ENCODE measurements at places on chromosomes 4 and X.

GRCh38 chr4:138062929-138063328 is 179.2 kb downstream of the SLC7A11 start:
- DNase-seq = no peak

DNA sequence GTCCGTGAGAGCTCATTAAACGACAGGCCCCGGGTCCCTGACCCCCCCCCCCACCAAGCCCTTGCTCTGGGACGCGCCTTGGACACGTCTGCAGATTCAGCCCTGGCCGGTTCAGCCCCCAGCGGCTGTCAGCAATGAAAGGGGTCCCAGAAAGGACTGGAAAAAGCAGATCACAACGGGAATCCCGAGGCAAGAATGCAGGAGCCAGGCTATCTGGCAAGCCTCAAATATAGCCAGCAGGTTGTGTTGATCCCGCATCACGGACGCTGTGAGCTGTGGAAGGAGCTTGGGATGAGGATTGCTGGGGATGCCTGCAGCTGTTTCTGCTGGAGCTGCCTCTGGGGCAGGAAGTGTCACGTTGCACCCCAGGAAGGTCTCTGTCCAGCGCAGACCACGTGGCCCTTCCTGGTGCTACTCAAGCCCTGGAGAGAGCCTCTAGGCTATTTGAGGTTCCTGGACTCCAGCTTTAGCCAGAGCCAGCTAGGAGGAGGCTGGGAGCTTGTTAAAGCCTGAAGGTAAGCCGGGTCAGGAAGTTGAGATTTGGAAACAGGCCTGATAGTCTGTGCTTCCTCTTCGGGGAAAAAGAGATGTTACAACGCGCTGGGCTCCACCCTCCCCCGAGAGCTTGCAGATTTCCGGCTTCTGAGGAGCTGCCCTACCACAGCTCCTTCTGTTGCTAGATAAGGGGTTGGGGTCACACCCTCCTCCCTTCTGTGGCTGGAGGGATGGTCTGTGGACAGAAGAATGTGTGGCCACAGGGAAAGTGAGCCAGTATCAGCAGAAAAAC is 19.3 kb upstream of the CSF2RA start:
- DNase-seq = peak; percentile 16

GRCh38 chr4:65968831-65969558 is 298.7 kb upstream of the EPHA5 start:
- DNase-seq = no peak

DNA sequence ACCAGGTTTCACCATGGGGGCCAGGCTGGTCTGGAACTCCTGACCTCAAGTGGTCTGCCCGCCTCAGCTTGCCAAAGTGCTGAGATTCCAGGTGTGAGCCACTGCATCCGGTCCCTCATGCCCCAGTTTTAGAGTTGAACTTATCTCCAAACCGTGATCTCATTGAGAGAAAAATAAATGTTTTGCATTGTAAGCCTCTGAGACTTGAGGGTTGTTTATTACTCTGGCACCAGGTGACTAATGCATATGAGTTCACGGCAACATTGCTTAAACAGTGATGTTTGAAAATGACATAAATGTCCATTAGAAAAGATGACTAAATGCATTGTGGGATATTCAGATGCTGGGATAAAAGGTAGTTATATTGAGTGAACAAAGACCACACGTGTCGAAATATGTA is 22.9 kb upstream of the FAT1 start:
- DNase-seq = no peak

DNA sequence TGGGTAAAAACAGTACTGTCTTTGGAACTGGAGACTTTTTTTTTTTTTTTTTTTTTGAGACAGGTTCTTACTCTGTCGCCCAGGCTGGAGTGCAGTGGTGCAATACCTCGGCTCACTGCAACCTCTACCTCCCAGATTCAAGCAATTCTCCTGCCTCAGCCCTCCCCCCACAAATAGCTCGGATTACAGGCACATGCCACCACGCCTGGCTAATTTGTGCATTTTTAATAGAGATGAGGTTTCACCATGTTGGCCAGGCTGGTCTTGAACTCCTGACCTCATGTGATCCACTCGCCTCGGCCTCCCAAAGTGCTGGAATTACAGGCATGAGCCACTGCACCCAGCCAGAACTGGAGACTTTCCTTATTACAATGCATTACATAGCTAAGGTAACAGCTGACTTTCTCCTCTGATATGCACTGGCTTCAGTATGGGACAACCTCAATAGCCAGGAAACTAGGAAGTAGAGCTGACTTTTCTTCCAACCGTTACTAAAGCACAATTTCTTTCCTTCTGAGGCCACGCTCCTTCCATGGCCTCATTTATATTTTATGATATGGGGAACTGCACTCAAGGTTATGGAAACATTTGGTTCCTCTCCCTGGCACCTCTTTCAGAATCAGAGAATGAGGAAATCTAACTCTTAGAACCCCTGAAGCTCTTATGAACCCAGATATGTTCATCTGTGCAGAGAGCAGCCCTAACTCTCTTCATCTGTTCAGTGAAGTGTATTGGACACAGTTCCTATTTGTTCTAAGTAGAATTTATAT is 53.5 kb upstream of the FAM9B start:
- DNase-seq = no peak

- DNase-seq = no peak
These were observed 194.5 kb upstream of the EDA2R start for GRCh38 chrX:66833426-66833825.

GRCh38 chr4:145909281-145909715 is 29.3 kb downstream of the ZNF827 start:
- DNase-seq = no peak

GRCh38 chr4:48566034-48566384 is 76.0 kb downstream of the ZAR1 start:
- DNase-seq = no peak

- DNase-seq = no peak
These were observed 207.5 kb downstream of the NSUN7 start for GRCh38 chr4:40957281-40957680.

GRCh38 chr4:2356123-2357069 is 62.0 kb downstream of the ZFYVE28 start:
- no peak for DNase-seq

GRCh38 chrX:109614951-109615350 is 10.0 kb downstream of the KCNE5 start:
- no peak for DNase-seq

- DNase-seq = peak; percentile 21
These were observed 67.9 kb upstream of the SLC4A4 start for GRCh38 chr4:71270901-71271300.

- no peak for DNase-seq
These were observed 24.6 kb downstream of the F9 start for GRCh38 chrX:139554991-139555675.
